ACHN (cell line): ENCODE measurements at places on chromosomes 2 and 18.

- no peak for DNase-seq
Observed at GRCh38 chr2:217325251-217325650, 465.4 kb upstream of the TNP1 start.

GRCh38 chr2:197889041-197889440, 84.6 kb downstream of the PLCL1 start:
- DNase-seq: no peak

DNA sequence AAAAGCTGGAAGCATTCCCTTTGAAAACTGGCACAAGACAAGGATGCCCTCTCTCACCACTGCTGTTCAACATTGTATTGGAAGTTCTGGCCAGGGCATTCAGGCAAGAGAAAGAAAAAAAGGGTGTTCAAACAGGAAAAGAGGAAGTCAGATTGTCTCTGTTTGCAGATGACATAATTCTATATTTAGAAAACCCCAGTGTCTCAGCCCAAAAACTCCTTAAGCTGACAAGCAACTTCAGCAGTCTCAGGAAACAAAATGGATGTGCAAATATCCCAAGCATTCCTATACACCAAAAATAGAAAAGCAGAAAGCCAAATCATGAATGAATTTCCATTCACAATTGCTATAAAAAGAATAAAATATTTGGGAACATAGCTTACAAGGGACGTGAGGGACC, 11.1 kb downstream of the SLC8A1 start:
- no peak for DNase-seq

DNA sequence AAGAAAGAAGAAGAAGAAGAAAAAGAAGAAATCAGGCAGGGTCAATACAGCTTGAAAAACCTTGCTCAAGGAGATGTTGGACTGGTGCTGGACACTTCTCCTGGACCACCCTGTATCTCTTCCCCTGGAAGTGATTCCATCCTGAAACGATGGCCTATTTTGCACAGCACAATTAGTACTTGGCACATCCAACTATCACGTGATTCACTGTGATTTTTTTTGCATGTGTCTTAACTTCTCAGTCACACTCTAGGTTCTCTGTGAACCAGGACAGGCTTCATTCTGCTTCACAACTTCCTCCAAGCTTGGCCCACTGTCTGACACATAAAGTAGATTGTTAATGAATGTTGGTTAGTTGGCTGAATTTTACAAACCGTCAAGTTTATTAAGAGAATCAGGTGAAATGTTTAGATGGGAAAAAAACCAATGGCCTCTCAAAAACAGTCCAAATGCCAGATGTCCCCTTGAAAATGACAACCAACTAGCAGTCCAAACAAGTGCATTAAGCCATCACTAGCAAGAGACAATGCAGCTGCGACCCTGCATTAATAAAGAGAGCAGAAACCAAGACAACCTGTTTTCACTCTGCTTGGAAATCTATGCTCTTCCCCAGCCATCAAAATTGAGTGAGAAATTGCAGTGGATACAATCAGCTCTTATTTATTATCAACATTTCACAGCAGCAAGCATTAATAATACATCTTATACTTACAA, 300.0 kb upstream of the CHAC2 start:
- DNase-seq: no peak

GRCh38 chr18:63299837-63300745, 19.5 kb downstream of the BCL2 start:
- DNase-seq: peak; percentile 89

DNA sequence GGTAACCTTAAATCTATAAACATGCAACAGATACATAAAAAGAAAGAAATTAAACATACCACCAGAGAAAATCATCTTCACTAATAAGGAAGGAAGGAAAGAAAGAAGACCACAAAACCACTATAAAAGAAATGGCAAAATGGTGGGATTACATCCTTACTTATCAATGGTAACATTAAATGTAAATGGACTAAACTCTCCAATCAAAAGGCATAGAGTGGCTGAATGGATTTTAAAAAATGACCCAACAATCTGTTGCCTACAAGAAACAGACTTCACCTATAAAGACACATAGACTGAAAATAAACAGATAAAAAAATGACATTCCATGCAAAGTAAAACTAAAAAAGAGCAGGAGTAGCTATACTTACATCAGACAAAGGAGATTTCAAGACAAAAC, 195.4 kb downstream of the GALNT13 start:
- DNase-seq: no peak
